ENCODE measurements at places on chromosomes 4 and X.

GRCh38 chr4:88570001-88570400 is 22.3 kb upstream of the HERC3 start:
- no peak for DNase-seq

GRCh38 chrX:109632906-109633504 is 8.0 kb upstream of the KCNE5 start:
- no peak for DNase-seq

DNA sequence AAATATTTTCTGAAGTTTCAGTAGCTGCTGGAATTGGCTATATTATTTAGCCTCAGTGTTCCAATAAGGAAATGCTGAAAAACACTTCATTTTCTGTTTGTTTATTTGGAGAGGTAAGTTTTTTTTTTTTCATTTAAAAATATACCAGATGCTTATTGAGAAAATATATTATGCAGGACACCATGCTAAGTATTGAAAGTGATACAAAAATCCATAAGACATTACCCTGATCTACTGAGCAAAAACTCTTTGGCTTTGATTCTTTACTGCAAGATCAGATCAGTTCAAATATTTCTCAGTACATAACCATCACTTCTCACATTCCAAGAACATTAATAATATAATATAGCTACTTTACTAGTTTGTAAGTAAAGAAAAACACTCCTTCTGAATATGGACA is 123.4 kb upstream of the PACRGL start:
- no peak for DNase-seq

DNA sequence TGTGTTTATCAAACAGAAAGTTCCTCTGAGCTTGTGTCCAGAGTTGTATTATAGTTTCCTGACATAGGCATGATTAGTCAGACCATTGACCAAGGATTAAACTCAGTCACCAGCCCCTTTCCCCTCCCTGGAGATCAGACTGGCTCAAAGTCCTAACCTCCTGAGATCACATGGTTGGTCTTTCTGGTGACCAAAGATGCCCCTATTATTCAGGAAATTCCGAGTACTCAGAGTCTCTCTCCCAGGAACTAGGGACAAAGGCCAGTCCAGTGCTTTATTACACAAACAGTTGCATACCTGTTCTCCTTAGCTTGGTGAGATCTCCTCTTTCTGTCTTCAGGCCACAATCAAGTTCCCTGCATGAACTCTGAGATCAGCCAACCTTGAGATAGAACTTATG is 14.5 kb upstream of the ENPP6 start:
- no peak for DNase-seq

- DNase-seq = peak; percentile 62
Measured at GRCh38 chrX:40169193-40170101, 71.7 kb upstream of the BCOR start.

- DNase-seq = peak; percentile 32
Measured at GRCh38 chrX:72105436-72105835, 26.3 kb downstream of the RTL5 start.
